ENCODE measurements at places on chromosomes 6 and 20.

- peak; percentile 49 for DNase-seq
Measured at GRCh38 chr6:154605178-154605881, 94.8 kb upstream of the CNKSR3 start.

GRCh38 chr6:135314543-135314942 is 133.4 kb downstream of the MYB start:
- DNase-seq, result peak; percentile 14

GRCh38 chr20:19774135-19774933 is 16.3 kb downstream of the RIN2 start:
- DNase-seq, result no peak

DNA sequence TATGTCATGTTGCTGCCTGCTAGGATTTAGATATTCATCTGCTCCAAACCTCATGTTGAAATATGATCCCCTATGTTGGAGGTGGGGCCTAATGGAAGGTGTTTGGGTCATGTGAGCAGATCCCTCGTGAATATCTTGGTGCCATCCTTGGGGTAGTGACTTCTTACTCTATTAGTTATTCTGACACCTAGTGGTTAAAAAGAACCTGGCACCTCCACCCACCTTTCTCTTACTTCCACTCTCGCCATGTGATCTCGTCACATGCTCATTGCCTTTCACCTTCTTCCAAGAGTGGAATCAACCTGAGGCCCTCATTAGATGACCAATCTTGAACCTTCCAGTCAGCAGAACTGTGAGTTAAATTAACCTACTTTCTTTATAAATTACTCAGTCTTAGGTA is 549.4 kb upstream of the SYNCRIP start:
- DNase-seq, result peak; percentile 60

- DNase-seq, result peak; percentile 69
Measured at GRCh38 chr20:8790442-8791074, 278.3 kb upstream of the PLCB4 start.

- no peak for DNase-seq
Measured at GRCh38 chr6:106037060-106037459, 49.1 kb upstream of the PRDM1 start.

DNA sequence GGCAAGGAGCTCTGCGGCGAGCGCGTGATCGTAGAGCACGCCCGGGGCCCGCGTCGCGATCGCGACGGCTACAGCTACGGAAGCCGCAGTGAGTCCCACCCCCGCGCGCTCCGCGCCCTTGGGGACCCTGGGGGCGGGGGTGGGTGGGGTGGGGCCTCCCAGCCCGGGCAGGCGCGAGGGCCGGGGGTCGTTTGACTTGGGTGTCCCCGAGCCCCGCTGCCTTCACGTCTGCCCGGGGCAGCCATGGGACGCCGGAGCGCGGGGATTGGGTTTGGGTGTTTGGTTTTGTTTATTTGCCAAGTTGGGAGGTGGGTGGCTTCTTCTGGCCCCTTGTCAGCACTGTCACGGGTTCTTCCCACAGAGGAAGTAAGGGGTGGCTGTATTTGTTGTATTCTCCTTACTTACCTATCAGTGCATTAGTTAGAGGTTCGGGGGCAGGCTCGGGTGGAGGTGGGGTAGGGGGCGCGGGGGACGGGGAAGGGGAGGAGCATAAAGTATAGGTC is 777 bp downstream of the SRSF6 start:
- DNase-seq, result peak; percentile 72

DNA sequence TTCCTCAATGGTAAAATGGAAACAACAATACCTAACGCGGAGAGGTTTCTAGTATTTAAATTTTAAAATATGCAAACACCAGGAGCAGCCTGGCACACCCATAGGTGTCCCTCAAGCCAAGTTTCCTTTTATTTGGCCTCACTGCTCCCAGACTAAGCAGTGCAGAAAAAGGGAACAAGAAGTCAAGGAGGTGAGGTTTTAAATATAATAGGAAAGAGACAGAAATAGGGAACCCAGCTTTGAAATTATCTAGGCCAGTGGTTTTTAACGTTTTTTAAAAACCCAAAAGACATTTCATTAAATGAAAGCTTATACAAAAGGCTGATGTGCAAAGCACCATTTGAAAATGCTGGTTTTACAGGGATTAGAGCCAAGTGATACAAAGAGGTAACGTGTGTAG is 109.6 kb downstream of the SLC22A3 start:
- DNase-seq, result no peak

GRCh38 chr6:111776236-111777221 is 96.7 kb downstream of the FYN start:
- DNase-seq, result no peak

DNA sequence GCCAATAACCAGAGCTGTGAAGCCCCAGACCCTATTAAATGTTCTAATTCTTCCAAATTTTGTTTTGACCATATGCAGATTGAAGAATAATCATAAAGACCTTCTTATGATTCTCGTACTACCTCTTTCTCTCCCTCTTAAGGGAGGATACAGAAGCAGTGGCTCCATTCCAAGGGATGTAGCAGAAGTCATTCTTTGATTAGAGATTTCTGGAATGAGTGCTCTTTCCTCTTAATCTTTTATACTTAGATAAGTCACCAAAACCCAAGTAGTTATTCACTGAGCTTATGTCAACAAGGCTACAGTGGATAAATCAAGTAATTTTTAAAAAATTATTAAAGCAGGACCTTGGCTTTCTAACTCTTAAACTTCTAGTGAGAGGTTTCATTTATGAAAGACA is 266.0 kb upstream of the STXBP5 start:
- no peak for DNase-seq

- DNase-seq, result no peak
Measured at GRCh38 chr20:59471653-59472421, 132.5 kb upstream of the PHACTR3 start.
